ENCODE measurements at places on chromosomes 6 and 20.
A peak's percentile ranks its signal among the peaks of the same experiment; 100 is the strongest.

DNA sequence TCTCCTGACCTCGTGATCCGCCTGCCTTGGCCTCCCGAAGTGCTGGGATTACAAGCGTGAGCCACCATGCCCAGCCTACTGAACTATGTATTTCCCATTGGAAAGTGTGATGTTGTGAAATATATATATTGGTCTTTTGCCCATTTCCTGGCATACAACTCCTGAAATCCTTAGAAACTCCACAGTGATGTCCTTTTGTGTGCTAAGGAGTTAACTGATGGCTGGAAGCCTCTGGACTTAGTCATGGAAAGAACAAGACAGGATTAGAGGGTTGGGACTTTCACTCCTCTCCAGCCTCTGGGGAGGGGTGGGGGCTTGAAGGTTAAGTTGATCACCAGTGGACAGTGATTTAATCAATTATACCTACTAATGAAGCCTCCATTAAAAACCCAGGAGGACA is 7.1 kb downstream of the PANK2 start:
- no peak for DNase-seq

- no peak for DNase-seq
Measured at GRCh38 chr20:51094221-51094620, 71.3 kb upstream of the KCNG1 start.

- DNase-seq, result no peak
Measured at GRCh38 chr6:20816126-20816525, 281.9 kb downstream of the CDKAL1 start.

- no peak for DNase-seq
Measured at GRCh38 chr6:26022737-26023136, 60.1 kb downstream of the TRIM38 start.

DNA sequence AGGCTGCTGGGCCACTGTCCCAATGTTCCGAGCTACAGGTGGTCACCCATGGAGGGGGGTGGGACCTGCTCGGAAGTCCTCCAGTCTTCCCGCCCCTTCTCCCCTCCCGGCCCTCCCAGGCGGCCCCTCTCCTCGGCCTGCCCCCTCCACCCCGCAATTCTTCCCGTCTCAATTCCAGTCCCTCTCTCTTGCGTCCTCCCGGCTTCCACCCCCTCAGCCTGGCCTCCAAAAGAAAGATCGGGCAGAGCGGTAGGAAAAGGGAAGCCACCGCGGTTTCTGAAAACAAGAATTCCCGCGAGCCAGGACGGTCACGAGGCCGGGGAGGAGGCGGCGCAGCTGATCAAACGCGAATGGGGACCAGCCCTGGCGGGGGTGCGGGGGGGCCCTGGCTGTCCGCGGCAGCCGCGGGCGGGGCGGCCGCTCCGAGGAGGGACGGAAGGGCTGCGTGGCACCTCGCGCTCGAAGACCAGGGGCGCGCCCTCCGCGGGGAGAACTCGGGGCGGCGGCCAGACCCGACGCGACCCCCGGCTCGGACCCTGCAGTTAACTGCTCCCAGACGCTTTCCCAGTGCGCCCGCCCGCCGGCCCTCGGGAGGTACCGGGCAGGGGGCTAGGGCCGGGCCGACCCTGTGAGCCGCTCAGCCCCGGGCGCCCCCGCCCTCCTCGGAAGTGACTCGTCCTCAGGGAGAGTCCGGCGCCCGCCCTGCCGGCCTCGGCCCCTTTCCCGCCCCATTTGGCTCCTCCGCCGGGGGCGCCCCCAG is 1.0 kb downstream of the PXDC1 start:
- peak; percentile 84 for DNase-seq

- peak; percentile 54 for DNase-seq
Measured at GRCh38 chr6:46921731-46922130, at the start of gene ADGRF5. TSS of gene ADGRF5 (minus strand) at chr6:46921938. CDS start at chr6:46906762, 15,176 bp downstream.

GRCh38 chr20:63884506-63885263 is 10.2 kb upstream of the DNAJC5 start:
- DNase-seq, result no peak

GRCh38 chr6:166826264-166826663 is 130.1 kb downstream of the RNASET2 start:
- DNase-seq, result no peak

DNA sequence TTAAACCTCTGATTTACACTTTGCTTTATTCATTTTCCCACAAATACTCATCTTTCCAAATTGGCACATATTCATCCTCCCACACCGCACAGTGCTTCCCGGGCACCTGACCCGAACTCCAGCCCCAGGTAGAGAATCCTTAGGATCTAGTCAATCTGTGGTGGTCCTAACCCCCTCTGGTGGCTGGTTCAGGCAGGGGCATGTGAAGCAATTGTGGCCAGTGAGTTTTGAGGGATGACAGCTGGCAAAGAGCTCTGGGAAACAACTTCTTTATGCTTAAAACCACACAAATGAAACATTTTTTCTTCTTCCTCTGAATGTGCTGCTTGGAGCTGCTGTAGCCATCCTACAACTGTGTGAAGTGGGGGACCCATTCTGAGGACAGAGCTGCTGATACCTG is 54.7 kb downstream of the ELOVL5 start:
- no peak for DNase-seq

GRCh38 chr6:118553132-118553531 is 5.0 kb downstream of the PLN start:
- DNase-seq, result no peak

DNA sequence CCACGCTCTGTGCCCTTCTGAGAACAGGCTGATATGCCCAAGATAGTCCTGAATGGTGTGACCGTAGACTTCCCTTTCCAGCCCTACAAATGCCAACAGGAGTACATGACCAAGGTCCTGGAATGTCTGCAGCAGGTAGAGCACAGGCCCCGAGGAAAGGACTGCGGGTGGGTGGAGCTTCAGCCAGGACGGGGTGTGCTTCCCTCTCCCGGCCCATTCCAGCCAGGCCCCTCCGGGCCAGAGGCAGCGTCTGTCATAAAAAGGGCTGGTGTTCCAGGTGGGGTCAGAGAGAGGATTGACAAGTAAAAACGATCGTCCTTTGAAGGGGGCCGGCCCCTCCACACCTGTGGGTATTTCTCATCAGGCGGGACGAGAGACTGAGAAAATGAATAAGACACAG is 1.3 kb downstream of the RTEL1 start:
- no peak for DNase-seq

GRCh38 chr6:112235956-112236355 is 18.4 kb downstream of the LAMA4 start:
- DNase-seq, result no peak

DNA sequence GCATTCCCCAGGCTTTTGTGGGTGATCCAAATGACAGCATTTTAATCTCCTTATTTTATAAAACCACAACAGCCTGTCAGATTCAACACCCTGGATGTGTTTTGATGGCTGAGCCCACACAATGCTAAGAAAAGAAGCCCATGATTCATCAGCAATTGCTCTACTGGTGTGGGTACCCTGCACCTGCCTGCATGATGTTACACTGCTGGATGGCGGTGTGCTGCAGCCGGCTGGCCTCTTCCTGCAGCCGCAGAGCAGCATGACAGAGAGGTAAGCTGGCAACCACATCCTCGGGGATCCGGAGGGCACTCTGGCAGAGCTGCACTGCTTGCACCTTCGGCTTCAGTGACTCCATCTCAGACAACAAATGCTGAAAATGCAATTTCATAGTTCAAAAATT is 327.5 kb downstream of the SYNE1 start:
- DNase-seq, result peak; percentile 61

GRCh38 chr6:133166766-133167165 is 74.4 kb upstream of the EYA4 start:
- no peak for DNase-seq

- DNase-seq, result no peak
Measured at GRCh38 chr20:11130554-11131166, 456.9 kb upstream of the JAG1 start.

DNA sequence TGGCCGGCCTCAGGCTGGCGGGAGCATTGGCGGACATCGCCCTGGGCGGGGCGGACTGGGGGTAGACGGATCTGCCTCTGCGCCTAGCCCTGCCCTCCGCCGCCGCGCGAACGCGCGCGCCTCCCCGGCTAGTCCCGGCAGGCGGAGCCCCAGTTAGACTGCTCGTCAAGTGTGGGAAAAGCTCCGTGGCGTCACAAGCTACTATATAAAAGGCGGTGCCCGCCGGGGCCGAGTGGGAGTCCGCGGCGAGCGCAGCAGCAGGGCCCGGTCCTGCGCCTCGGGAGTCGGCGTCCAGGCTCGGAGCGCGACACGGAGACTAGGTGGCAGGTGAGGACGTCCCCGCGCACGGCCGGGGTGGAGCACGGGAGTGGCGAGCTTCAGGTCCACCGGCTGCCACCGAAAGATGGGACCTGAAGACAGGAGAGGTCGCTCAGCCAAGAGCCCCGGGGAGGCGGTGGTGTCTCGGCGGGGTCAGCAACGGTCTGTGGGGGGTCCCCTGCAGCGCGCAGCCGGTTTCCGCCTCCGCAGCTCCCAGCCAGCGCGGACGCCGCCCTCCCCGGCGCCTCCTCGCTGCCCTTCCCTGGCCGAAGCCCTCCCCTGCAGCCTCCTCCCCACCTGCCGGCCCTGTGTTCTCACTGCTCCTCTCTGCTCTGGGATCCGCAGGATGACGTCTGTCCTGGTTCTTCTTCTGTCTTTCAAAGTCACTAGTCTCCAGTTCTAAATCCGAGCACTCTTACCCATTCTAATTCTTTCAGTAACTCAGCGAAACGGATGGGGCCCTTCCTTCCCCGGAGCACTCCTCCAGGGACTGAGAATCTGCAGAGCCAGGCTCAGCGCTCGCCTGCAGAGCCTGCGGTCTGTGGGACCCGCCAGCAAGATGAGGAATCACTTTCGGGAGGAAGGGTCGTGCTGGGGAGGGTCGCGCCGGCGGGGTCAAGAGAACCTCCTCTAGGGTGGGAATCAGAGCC is 4.3 kb upstream of the RIPK1 start:
- DNase-seq, result peak; percentile 93

GRCh38 chr6:19632786-19633185 is 204.4 kb upstream of the ID4 start:
- DNase-seq, result no peak

DNA sequence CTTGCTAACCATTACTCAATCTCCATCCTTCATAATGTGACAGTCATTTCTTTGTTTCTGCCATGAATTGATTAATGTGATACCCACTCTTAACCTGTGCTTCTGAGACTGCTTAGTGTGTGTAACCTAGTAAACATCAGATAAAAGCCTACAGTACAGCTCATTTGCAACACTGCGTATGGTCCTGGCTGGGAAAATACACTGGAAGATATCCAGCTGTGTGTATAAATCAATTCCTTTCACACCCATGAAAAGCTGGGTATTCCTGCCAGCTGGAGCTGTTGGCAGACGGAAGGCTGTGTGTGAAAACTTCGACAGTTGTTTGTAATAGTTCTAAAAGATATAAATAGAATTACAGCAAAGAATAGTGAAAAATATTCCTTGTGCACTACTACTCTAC is 509.2 kb downstream of the FRK start:
- peak; percentile 38 for DNase-seq

DNA sequence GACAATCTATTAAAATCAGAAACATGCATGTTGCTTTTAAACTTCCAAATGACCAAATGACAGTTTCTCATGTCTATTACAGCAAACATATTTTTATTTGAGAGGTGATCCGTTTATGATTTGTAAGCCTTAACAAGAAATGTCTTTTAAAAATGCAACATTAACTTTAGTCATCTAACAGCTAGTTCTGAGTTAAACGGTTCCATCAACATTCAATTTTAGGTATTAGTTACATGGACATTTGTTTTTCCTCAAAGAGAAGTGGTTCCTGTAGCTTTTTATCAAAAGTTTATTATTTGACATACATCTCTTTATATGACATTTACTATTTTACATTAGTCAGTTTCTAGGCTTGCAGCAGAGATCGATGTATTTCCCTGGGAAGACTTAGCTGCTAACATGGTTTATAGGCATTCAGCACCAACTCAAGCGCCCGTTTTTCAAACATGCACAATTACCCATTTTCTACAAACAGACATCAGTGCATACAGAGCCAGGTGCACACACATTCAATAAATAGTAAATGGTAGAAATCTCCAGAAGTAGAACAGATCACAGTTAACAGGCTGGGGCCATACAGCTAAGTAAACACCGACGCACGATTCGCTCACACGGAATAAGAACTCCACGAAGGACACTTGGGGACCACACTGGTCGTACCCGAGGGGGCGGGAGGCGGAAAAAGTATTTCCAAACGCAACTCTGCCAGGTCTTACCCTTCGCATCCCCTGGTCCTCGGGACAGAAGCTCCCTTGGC is 882 bp downstream of the CNR1 start:
- DNase-seq, result no peak

GRCh38 chr6:56416247-56416646 is 168.9 kb upstream of the COL21A1 start:
- DNase-seq, result no peak

GRCh38 chr6:159945801-159946392 is 23.0 kb upstream of the IGF2R start:
- no peak for DNase-seq

- no peak for DNase-seq
Measured at GRCh38 chr20:10501402-10501801, 66.3 kb downstream of the SLX4IP start.

GRCh38 chr6:170081556-170081955 is 209.3 kb downstream of the DLL1 start:
- no peak for DNase-seq

Measured in dorsolateral prefrontal cortex (tissue), 122 donors.